Stimulated activated CD4-positive, alpha-beta T cell treated with anti-CD3 and anti-CD28 coated beads, Interleukin-12 subunit alpha, Interleukin-12 subunit beta, amount 100 ng/mL, for 24 hours (primary cell): ENCODE measurements at places on chromosomes 4 and X.

- no peak for DNase-seq
Measured at GRCh38 chr4:23084559-23085248, 392.0 kb downstream of the GBA3 start.

DNA sequence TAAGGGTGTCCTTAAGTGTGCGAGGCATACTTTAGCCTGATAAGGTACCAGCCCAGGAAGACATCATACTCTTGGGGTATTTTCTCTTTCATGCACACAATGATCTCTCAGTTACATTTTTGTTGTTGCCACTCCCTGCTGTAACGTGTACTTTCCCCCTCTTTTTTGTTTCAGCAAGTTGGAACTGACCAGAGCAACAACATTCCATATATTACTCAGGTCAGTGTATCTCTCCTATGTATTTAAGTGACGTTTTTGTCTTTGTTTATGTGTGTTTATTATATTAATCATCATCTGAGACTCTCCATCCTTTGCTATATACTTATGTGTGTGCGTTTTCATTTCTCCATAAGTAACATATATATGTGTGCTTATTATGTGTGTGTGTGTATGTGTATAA lies 71.3 kb upstream of the VBP1 start:
- DNase-seq: no peak

DNA sequence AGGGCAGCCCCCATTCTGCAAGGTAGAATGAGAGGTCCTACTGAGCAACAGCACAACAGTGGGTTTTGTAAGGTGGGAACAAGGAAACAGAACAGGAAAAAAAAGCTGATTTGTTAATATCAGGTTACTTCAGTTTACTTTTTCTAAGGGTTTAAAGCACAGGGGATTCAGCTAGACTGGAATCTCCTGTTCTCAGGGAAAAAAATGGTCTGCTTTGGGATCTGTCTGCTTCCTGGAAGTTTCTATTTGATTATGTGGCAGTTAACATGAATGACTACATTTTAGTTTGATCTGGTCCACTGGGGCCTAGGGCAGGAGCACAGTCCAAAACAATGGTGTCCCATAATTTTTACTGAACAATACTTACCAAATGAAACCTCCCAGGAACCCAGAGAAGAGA lies 104.6 kb downstream of the FBXW7 start:
- no peak for DNase-seq

- peak; percentile 83 for DNase-seq
Measured at GRCh38 chrX:101097546-101098453, at the start of gene CENPI. CENPI (plus strand) TSS chrX:101098204; CDS start chrX:101101071, 2,867 bp downstream.

DNA sequence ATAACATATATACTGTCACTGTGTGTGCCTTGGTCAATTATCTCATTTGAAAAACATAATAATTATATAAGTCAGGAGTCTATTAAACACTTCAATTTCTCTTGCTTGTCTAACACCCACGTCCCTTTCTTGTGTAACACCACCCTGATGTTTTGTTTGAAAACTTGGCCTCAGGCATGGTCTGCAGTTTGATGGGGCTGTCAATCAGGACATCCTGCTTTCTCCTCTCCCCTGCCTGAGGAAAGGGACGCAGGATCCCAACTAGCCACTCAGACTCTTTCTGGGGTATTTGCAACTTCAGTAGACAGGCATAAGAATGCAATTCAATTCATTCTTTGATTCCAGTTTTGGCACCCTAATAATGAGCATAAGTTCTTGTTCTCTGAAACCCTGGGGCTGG lies 48.8 kb downstream of the DKK2 start:
- DNase-seq: no peak

- no peak for DNase-seq
Measured at GRCh38 chrX:72247206-72247942, 8.5 kb upstream of the ERCC6L start.

- no peak for DNase-seq
Measured at GRCh38 chrX:65702956-65703355, 35.5 kb downstream of the MSN start.

DNA sequence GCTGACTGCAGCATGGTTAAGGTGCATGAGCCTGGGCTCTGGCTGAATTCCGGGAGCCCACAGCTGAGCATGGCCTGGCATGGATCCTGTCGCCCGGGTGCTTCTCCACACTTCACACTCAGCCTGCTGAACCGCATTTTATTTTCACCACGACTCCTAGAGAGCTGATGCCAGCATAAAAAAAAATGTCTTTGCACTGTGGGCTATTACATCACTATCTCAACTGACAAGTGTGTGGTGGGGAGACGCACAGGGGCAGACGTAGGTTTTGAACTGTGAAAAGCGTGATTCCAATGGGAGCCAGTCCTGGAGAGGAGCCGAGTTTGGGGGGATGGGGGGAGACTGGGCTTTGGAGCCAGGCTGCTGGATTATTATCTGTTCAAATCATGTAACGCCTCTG lies 36.8 kb downstream of the BCOR start:
- DNase-seq: no peak

DNA sequence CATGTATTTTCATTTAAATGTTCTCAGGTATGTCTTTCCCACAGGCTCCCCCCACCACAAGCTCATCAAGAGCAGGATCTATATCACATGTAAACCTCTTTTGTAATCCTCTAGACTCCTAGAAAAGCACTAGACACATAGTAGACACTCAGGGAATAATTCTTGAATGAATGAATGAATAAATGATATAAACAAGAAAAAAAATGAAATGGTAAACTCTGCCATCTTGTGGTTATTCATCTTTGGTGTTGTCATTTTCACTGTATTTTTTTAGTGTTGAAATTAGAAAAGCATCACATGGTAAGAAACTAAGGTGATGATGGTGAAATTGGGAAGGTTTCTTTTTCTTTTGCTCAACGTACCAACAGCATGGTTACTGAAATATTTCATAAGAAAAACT lies 34.2 kb upstream of the C1GALT1C1 start:
- DNase-seq: no peak

DNA sequence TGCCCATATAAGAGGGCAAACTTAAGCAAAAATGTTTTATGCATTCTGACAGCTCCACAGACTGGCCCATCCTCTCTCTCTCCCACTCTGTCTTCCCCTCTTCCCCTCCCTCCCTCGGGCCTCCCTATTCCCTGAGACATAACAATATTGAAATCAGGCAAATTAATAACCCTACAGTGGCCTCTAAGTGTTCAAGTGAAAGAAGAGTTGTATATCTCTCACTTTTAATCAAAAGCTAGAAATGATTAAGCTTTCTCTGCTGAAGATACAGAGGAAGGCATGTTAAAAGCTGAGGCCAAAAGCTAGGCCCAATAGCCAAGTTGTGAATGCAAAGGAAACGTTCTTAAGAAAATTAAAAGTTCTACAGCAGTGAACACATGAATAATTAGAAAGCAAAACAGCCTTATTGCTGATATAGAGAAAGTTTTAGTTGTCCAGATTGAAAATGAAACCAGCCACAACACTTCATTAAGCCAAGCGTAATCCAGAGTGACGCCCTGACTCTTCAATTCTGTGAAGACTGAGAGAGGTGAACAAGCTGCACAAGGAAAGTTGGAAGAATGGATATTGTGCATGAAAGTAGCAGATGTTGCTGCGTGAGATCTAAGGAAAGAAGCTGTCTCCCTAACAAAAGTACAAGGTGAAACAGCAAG lies 54.9 kb downstream of the USO1 start:
- no peak for DNase-seq

DNA sequence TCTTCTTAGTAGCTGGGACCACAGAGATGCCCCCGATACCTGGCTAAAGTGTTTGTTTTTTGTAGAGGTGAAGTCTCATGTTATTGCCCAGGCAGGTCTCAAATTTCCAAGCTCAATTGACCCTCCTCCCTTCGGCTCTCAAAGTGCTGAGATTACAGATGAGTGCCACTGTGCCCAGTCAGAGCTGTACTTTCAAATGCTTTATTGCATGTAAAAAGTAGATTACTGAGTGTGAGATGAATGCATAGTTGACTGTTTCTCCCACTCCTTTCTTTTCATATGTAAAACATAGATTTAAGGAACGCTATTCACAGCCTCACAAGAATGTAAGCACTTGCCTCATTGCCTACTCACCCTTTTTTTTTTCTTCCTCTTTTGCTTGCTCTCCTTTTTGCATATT lies 984.4 kb upstream of the PABPC4L start:
- no peak for DNase-seq

DNA sequence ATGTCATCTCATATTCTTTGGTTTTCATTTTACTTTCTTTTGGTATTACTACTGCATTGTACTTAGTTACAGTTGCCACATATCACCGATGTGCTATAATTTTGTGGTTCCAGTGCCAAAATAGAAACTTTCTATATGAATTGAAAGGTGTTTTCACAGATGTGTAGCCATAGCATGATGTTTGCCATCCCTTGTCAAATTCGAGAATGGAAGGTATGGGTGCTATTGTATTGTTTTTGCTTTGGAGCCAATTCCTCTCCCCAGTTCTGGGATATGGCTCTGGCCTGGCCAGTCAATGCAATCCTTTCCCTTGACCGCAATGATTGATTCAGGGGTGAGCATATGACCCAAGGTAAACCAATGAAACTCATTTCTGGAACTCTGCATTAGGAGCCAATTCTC lies 86.2 kb upstream of the RPS6KA3 start:
- DNase-seq: no peak

GRCh38 chr4:10022346-10023049 lies 1.2 kb upstream of the SLC2A9 start:
- DNase-seq: no peak

- no peak for DNase-seq
Measured at GRCh38 chr4:158571736-158572135, 50.1 kb downstream of the RXFP1 start.

DNA sequence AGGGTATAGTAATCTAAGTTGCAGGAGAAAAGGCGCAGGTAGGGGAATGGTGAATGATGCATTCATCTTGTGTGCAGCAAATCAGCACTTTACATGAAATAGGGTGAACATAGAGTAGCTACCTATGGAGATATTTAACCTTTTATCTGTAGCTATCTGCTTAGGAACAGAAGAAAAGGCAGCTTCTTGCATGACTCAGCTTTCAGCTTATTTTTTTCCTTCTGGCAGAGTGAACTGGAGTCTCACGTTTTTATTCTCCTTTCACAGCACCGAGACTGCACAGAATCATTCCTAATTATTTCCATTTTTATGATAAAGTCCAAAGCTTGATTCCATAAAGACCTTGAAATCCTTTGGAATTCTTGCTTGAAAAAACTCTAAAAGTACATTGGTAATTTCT lies 4.8 kb upstream of the SCOC start:
- DNase-seq: no peak

DNA sequence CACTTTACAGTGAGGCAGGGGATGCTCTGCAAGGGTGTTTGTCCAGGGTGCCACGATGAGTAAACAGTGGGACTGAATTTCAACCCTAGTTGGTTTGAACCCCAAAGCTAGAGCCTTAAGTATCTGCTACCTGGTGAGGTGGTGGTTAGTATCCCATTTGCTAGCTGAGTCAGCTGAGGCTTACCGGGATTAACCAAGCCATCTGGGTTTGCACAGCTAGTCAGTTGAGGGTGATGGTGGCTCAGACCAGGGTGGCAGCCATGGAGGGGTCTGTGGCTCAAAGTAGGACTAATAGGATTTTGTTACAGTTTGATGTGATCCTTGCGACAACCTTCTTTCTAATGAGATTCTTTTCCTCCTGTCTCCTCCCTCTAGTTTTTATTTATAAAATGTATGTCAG lies 1.9 kb downstream of the EVC start:
- DNase-seq: no peak

DNA sequence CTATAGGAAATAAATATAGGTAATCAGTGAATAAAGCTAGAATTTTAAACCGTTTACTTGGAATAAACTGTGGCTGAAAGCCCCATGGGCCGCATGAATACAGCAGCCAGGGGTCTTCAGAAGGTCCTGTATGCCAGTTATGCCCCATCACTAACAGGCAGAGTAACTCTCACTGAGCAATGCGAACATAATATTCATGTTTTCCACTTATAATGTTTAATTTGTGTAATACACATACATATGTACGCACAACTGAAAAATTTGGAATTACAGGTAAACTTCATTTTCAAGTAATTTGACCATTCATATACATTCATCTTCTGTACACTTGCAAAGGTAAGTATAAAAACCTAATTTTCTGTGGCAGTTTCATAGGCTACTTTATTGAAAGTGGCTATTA lies 526.2 kb upstream of the ATOH1 start:
- DNase-seq: no peak

- no peak for DNase-seq
Measured at GRCh38 chrX:30414144-30414543, 105.0 kb upstream of the NR0B1 start.

GRCh38 chr4:6932475-6932874 lies 22.8 kb downstream of the TBC1D14 start:
- DNase-seq: no peak

- no peak for DNase-seq
Measured at GRCh38 chr4:99207911-99208718, 10.9 kb downstream of the ADH6 start.
